ENCODE measurements at places on chromosomes 4 and X. TPM values are rescaled to one million over a fixed set of nuclear protein-coding genes. Genes with fewer than 3 reads are reported as not detected.
A peak's percentile ranks its signal among the peaks of the same experiment; 100 is the strongest.

DNA sequence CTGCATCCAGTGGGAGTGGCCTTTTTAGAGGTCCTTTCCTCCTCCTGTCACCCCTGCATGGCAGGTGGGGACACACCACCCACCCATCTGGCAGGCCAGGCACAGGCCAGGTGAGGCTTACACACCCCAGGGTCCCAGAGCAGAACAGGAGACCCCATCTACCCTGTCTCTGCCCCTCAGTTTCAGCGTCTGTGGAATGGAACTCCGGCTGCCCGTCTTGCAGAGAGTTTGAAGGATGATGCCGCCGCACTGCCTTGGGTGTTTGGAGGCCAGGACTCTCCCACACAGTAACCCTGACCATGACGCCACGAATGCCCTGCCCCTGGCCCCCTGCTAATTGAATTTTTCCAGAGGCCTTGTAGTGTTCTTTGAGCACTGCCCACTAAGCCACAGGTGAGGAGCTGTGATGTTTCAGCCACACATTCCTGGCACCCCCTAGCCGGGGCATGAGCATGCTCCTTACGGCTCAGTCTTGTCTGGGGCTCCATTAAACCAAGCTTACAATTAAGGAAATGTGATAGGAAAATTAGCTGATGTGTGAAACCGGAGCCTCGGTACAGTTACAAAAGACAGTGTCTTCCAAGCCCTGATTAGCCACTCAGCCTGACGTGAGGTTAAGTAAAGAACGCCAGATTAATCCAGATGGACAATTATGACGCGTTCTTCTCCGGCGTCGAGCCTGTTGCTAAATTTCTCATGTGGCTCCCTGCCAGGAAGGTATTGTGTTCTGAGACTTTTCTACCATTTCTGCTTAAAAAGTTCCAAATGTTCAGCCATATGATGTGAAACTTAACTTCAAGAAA, 39.3 kb downstream of the HMX1 start:
- peaks cover 2% of the 10 kb centered on the region for H3K27me3 ChIP-seq
- DNase-seq = peak; percentile 40

GRCh38 chr4:170827562-170828274, 738.0 kb upstream of the AADAT start:
- H3K4me1 ChIP-seq = no peaks in the 10 kb centered on the region
- no peaks in the 10 kb centered on the region for H3K27me3 ChIP-seq
- no peak overlapping the region for H3K4me3 ChIP-seq
- H3K36me3 ChIP-seq = no peaks in the 10 kb centered on the region
- H3K27ac ChIP-seq = no peak overlapping the region
- DNase-seq = no peak

DNA sequence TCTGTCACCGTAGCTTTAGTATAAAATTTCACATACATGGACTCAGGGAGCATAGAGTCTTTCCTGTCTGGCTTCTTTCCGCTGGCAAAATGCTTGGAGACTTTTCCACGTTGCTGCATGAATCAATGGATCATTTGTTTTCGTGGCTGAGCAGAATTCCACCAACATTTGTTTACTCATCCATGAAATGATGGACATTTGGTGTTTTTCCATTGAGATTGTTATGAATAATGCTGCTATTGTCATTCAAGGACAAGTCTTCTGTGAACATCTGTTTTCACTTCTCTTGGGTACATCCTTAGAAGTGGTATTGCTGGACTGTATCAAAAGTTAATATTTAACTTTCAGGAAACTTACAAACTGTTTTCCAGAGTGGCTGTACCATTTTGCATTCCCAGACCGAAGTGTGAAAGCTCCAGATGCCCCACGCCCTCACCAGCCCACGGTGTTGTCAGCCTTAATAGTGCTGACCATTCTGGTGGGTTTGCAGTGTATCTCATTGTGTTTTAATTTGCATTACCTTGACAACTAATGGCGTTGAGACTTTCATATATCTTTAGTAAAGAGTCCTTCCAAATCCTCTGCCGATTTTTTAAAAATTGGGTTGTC, 5.8 kb upstream of the TMEM271 start:
- no peaks in the 10 kb centered on the region for H3K36me3 ChIP-seq
- no peak for DNase-seq
- no peaks in the 10 kb centered on the region for H3K4me1 ChIP-seq
- no peaks in the 10 kb centered on the region for H3K27me3 ChIP-seq
- no peak overlapping the region for H3K4me3 ChIP-seq
- no peak overlapping the region for H3K27ac ChIP-seq

- H3K4me3 ChIP-seq = no peak overlapping the region
- no peaks in the 10 kb centered on the region for H3K36me3 ChIP-seq
- H3K27me3 ChIP-seq = no peaks in the 10 kb centered on the region
- H3K4me1 ChIP-seq = peaks cover 17% of the 10 kb centered on the region
Measured at GRCh38 chr4:112853662-112854256, 195.7 kb upstream of the ANK2 start.

DNA sequence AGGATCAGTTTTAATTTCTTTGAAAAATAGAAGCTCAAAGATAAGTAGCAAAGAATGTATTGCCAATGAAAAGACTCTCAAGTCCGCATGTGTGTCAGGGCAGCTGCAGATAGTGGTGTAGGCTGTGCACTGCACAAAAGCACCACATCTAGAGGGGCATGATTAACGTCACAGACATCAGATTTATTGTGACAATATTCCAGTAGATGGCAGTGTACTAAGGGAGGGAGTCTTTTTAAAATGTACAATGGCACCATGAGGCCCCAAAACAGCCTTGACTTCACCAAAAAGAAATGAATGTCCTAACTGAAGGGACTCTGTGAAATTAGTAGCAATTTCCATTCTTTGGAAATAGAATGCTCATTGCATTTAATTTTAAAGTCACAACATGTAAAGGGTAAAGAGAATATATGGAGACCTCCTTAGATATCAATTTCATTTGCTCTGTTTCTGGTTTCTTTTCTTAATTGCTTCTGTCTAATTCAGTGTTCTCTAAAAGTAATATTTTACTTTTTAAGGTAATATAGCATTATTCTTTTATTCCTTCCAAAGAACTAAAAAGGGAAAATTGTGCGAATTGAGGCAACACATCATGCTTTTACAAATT, 98.4 kb downstream of the ZNF827 start:
- no peak overlapping the region for H3K27ac ChIP-seq
- DNase-seq = no peak
- peaks cover 19% of the 10 kb centered on the region for H3K36me3 ChIP-seq
- H3K4me1 ChIP-seq = no peaks in the 10 kb centered on the region
- H3K4me3 ChIP-seq = no peak overlapping the region
- no peaks in the 10 kb centered on the region for H3K27me3 ChIP-seq

DNA sequence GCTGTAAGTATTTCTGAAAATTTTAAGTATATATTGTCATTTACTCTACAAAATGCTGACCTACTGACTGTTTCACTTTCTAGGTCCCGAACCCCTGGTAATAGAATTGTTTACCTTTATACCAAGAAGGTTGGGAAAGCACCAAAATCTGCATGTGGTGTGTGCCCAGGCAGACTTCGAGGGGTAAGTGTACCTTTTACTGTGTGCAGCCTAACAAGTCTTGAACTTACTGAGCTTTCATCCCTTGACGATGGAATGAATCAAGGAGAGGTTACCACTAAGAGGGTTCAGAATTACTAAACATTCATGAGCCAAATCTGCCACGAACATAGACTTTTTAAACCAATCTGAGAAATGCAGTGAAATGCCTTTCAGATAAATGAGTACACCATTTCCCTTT, 1.6 kb downstream of the RPL34 start:
- DNase-seq = no peak
- no peaks in the 10 kb centered on the region for H3K27me3 ChIP-seq
- peaks cover 17% of the 10 kb centered on the region for H3K36me3 ChIP-seq
- H3K4me3 ChIP-seq = peak overlapping the region; percentile 85
- H3K27ac ChIP-seq = peak overlapping the region; percentile 89

GRCh38 chr4:54902271-54902670, 223.1 kb downstream of the KDR start:
- no peaks in the 10 kb centered on the region for H3K27me3 ChIP-seq
- H3K4me1 ChIP-seq = no peaks in the 10 kb centered on the region
- no peak overlapping the region for H3K4me3 ChIP-seq
- no peak for DNase-seq
- H3K27ac ChIP-seq = no peak overlapping the region

GRCh38 chr4:41119867-41120295, 94.5 kb downstream of the APBB2 start:
- peak overlapping the region; percentile 42 for H3K4me3 ChIP-seq
- no peak overlapping the region for H3K27ac ChIP-seq
- DNase-seq = peak; percentile 68

DNA sequence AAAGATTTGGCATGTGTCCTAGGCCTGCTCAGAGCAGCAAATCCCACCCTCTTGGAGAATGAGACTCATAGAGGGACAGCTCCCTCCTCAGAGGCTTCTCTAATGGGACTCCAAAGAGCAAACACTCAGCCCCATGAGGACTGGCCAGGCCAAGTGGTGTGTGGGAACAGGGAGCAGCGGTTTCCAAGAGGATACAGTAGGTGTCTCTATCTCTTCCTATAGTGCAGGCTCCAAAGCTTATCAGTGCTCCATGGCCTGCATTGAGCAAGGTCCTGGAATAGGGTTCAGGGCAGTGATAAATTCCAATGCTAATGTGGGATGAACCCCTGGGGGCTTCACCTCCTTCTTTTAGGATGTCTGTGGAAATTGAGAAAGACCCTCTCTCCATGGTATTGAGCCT, 15.7 kb upstream of the MAGEA10 start:
- H3K36me3 ChIP-seq = no peaks in the 10 kb centered on the region
- H3K27me3 ChIP-seq = no peaks in the 10 kb centered on the region
- no peak for DNase-seq
- H3K4me1 ChIP-seq = no peaks in the 10 kb centered on the region

DNA sequence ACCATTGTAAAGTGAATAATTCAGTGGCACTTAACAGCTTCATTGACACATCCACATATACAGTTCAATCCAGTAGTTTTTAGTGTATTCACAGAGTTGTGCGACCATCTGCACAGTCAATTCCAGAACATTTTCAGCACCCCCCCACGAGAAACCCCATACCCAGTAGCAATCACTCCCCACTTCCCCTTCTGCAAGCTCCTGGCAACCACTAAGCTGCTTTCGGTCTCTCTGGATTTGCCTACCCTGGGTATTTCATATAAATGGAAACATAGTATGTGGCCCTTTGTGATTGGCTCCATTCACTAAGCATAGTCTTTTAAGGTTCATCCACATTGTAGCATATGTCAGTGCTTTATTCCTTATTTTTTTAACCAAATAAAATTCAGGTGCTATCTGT, 10.0 kb downstream of the MSL3 start:
- no peaks in the 10 kb centered on the region for H3K27me3 ChIP-seq
- no peak for DNase-seq
- peaks cover 73% of the 10 kb centered on the region for H3K36me3 ChIP-seq
- H3K4me1 ChIP-seq = no peaks in the 10 kb centered on the region
- H3K4me3 ChIP-seq = no peak overlapping the region

- H3K4me1 ChIP-seq = no peaks in the 10 kb centered on the region
- H3K4me3 ChIP-seq = no peak overlapping the region
- H3K36me3 ChIP-seq = no peaks in the 10 kb centered on the region
- H3K27ac ChIP-seq = no peak overlapping the region
- peaks cover 2% of the 10 kb centered on the region for H3K27me3 ChIP-seq
Measured at GRCh38 chr4:140579278-140579677, 10.5 kb upstream of the UCP1 start.

Gene PCDH19
- 0.40 TPM for total RNA-seq
